Regular cardiac myocyte (primary cell): ENCODE measurements at places on chromosomes 1 and 21. TPM values are rescaled to one million over a fixed set of nuclear protein-coding genes. Genes with fewer than 3 reads are reported as not detected.

ZNF648 gene
- not detected in 2 replicates for total RNA-seq

NUF2 gene
- 2.3 and 32.4 TPM in 2 replicates for total RNA-seq

CDK18 gene
- 0.58 and 3.4 TPM in 2 replicates for total RNA-seq

CYP4A11 gene
- not detected in 2 replicates for total RNA-seq

PKN2 gene
- 24.3 and 24.8 TPM in 2 replicates for total RNA-seq

HCRTR1 gene
- under 0.01 TPM in 1 of 2 replicates, not detected in the other for total RNA-seq

DOP1B gene
- 8.6 and 9.9 TPM in 2 replicates for total RNA-seq

HHIPL2 gene
- 0.28 TPM in 1 of 2 replicates, not detected in the other for total RNA-seq

TMEM82 gene
- total RNA-seq, result not detected in 2 replicates

RGS5 gene
- total RNA-seq, result 388 and 391 TPM in 2 replicates

GBP4 gene
- total RNA-seq, result 1.1 and 2.3 TPM in 2 replicates

FAM163A gene
- total RNA-seq, result under 0.01 TPM in 1 of 2 replicates, not detected in the other

DEPDC1 gene
- total RNA-seq, result 4.2 and 64.8 TPM in 2 replicates

AMY1B gene
- not detected in 2 replicates for total RNA-seq

SH2D5 gene
- 4.0 and 10.7 TPM in 2 replicates for total RNA-seq

ATP6V1G3 gene
- not detected in 2 replicates for total RNA-seq

PTPN7 gene
- not detected in 2 replicates for total RNA-seq

CYB561D1 gene
- 5.8 and 6.2 TPM in 2 replicates for total RNA-seq

TXNDC12 gene
- total RNA-seq, result 38.2 and 39.2 TPM in 2 replicates

LCE1E gene
- not detected in 2 replicates for total RNA-seq

HPCAL4 gene
- under 0.01 TPM in 1 of 2 replicates, not detected in the other for total RNA-seq

C2CD4D gene
- total RNA-seq, result not detected in 2 replicates

RAP1GAP gene
- total RNA-seq, result under 0.01 and 0.56 TPM in 2 replicates

TRIM58 gene
- 1.1 and 3.1 TPM in 2 replicates for total RNA-seq

LEFTY2 gene
- total RNA-seq, result under 0.01 TPM in 1 of 2 replicates, not detected in the other

CD247 gene
- under 0.01 and 0.28 TPM in 2 replicates for total RNA-seq

RGS13 gene
- not detected in 2 replicates for total RNA-seq

KLHDC9 gene
- total RNA-seq, result 0.28 and 0.38 TPM in 2 replicates

IFI44L gene
- total RNA-seq, result 9.2 and 22.8 TPM in 2 replicates

WNT9A gene
- 0.28 and 0.38 TPM in 2 replicates for total RNA-seq

DAB1 gene
- 0.28 TPM in 1 of 2 replicates, not detected in the other for total RNA-seq

PHC2 gene
- 68.2 and 99.9 TPM in 2 replicates for total RNA-seq

BGLAP gene
- total RNA-seq, result under 0.01 and 0.85 TPM in 2 replicates

PIGR gene
- under 0.01 TPM in 2 replicates for total RNA-seq

OR2L8 gene
- total RNA-seq, result not detected in 2 replicates

EMC1 gene
- total RNA-seq, result 82.9 and 83.0 TPM in 2 replicates
